ENCODE measurements at places on chromosomes 2 and 18. TPM values are rescaled to one million over a fixed set of nuclear protein-coding genes. Genes with fewer than 3 reads are reported as not detected.

GRCh38 chr2:200600549-200601225 is 14.9 kb downstream of the AOX1 start:
- H3K27ac ChIP-seq: no peak overlapping the region
- H3K4me3 ChIP-seq: no peak overlapping the region
- no peaks in the 10 kb centered on the region for H3K4me1 ChIP-seq
- H3K27me3 ChIP-seq: no peaks in the 10 kb centered on the region

The PID1 gene
- total RNA-seq: 32.4 TPM

The MROH2A gene
- not detected for total RNA-seq

DNA sequence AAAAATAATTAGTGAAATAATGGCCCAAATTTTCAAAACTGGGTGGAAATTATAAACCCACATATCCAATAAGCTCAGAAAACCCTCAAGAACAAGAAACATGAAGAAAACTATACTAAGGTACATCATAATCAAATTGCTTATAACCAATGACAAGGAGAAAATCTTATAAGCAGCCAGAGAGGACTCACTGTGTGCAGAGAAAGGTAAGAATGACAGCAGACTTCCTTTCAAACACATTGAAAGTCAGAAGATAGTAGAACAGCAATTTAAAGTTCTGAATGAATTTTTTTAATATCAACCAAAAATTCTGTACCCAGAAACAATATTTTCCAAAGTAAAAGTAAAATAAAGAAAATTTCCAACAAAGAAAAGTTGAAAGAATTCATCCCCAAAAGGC is 197.7 kb upstream of the RAB12 start:
- H3K27ac ChIP-seq: no peak overlapping the region
- no peak for DNase-seq
- H3K4me1 ChIP-seq: no peaks in the 10 kb centered on the region
- no peaks in the 10 kb centered on the region for H3K36me3 ChIP-seq
- H3K27me3 ChIP-seq: no peaks in the 10 kb centered on the region

DNA sequence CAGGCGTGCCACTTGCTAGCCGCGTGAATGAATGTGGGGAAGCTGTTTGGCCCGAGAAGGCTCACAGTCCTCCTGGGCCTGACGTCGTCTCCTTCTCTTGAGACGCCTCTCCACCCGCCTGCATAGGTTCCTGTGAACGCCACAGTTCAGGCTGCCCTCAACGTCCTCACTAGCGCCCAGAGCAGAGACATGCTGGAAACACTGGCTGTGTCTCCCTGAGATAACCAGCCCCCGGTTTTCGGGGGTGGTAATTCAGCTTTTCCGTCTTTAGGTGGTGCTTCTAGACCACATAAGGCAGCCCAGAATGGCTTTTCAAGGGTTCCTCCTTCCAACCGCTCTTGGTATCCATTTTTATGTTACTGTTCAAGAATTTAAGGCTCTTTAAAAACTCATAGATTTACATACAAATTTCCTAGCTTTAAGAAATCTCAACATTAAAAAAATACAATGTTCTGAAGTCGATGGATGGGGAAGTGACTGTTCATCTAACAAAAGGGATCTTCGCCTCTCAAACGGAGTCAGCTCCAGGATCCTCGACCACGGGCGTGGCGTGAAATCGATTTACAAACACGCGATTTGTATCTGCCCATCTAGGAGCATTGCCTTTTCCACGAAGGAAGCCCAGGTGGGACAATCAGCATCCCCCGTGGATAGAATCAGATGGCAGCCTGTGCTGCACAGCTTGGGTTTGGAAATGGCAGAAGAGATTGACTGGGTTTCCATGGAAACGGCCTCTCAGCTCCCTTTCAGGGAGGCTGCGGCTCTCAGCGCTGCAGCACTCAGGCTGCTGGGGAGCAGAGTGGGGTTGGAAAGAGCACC is 110.6 kb upstream of the PXDN start:
- DNase-seq: no peak
- H3K4me1 ChIP-seq: no peaks in the 10 kb centered on the region
- H3K27ac ChIP-seq: no peak overlapping the region
- no peak overlapping the region for H3K4me3 ChIP-seq
- H3K36me3 ChIP-seq: no peaks in the 10 kb centered on the region

- no peak for DNase-seq
- no peaks in the 10 kb centered on the region for H3K36me3 ChIP-seq
- no peak overlapping the region for H3K4me3 ChIP-seq
- no peaks in the 10 kb centered on the region for H3K4me1 ChIP-seq
Measured at GRCh38 chr2:79604748-79605147, 91.9 kb downstream of the CTNNA2 start.

- DNase-seq: no peak
- H3K27me3 ChIP-seq: no peaks in the 10 kb centered on the region
- H3K4me1 ChIP-seq: no peaks in the 10 kb centered on the region
- no peak overlapping the region for H3K27ac ChIP-seq
- no peaks in the 10 kb centered on the region for H3K36me3 ChIP-seq
Measured at GRCh38 chr2:18656048-18656447, 66.7 kb upstream of the NT5C1B start.

GRCh38 chr18:506264-506663 is 5.8 kb upstream of the COLEC12 start:
- DNase-seq: no peak
- H3K27me3 ChIP-seq: no peaks in the 10 kb centered on the region
- no peak overlapping the region for H3K4me3 ChIP-seq
- H3K36me3 ChIP-seq: no peaks in the 10 kb centered on the region

- no peak for DNase-seq
- no peaks in the 10 kb centered on the region for H3K27me3 ChIP-seq
- no peaks in the 10 kb centered on the region for H3K4me1 ChIP-seq
- no peaks in the 10 kb centered on the region for H3K36me3 ChIP-seq
Measured at GRCh38 chr2:72090271-72090720, 57.4 kb downstream of the CYP26B1 start.

The LCT gene
- not detected for total RNA-seq

The SALL3 gene
- total RNA-seq: not detected

DNA sequence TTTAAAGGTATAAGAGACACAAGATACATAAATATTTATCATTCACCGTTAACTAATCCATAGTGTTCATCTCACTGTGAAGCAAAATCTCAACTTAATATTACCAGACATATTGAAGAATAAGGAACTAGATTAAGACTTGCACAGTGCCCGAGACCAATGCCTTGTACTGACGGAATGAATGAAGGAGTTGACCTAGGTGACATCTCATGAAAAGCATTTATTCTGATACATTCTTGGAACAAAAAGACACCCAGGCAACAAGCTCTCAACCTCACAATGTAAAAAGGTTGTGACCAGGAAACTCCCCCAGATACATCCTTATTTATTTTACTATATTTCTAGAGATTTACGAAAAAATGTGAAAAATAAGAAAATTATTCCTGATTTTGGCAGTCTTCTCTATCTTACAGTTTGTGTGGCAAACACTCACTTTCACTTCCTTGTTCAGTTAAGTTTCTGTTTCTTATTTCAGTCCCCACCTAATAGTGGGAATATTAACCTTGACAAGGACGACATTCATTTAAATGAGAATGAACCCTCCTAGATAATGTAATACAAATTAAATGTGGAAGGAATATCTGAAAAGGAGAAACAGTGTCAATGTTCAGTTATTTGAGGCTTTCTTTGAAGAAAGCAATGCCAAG is 28.4 kb downstream of the M1AP start:
- H3K36me3 ChIP-seq: no peaks in the 10 kb centered on the region
- no peaks in the 10 kb centered on the region for H3K4me1 ChIP-seq
- no peak overlapping the region for H3K4me3 ChIP-seq

The CFAP53 gene
- total RNA-seq: 0.48 TPM

GRCh38 chr2:133819906-133820305 is 251.6 kb upstream of the NCKAP5 start:
- H3K27ac ChIP-seq: no peak overlapping the region
- no peak for DNase-seq
- no peaks in the 10 kb centered on the region for H3K36me3 ChIP-seq
- H3K4me1 ChIP-seq: peaks cover 1% of the 10 kb centered on the region
- H3K27me3 ChIP-seq: no peaks in the 10 kb centered on the region
- no peak overlapping the region for H3K4me3 ChIP-seq

Data from ovary (tissue), 10 donors.